ENCODE measurements at places on chromosomes 16 and 17.

DNA sequence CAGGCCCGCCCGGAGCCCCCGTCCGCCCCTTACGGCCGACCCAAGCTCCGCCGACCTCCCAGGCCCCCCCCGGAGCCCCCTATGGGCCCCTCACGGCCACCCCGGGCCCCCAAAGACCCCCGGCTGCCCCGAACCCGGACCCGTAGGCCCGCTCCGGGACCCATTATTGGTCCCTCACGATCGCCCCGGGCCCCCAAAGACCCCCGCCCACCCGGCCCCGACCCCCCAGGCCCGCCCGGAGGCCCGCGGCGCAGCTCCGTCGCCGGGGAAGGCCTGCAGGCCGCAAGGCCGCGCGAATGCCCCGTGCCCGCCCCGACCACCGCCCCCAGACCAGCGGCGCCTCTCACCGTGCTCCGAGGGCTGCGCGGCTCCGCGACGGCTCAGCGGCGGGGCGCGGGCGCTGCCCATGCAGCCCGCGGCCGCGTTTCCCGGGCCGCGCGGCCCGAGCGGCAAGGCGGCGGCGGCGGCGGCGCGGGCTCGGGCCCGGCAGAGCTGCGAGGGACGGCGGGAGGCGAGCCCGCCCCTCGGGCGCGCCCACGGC lies 393 bp downstream of the ANKRD11 start:
- no peak for DNase-seq

DNA sequence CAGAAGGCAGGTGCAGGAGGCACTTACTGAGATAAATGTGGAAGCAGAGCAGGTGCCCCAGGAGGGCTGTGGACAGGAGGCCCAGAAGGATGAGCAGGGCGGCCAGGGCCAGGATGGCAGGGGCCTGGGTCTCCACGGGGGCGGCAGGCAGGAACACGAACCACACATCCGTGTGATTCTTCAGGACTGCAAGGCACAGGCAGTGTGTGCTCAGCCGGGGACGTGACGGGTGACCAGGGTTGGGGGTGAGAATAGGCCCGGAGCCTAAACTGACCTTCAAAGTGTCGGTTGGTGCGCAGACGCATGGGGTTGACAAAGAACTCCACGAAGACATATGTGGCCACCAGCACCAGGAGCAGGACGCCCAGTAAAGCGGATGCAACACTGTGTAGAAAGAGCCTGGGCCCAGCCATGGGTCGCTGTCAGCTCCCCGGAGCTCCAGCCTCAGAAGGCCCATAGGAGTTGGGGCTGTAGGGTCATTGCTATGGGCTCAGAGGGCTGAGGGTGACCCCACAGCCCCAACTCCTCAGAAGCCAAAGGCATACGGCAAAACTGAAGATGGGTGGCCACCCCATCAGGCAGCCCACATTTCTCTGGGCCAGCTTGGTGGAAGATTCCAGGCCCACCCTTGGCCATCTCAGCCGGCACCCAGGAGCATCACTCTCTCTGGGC lies 5.4 kb upstream of the TPPP3 start:
- no peak for DNase-seq

DNA sequence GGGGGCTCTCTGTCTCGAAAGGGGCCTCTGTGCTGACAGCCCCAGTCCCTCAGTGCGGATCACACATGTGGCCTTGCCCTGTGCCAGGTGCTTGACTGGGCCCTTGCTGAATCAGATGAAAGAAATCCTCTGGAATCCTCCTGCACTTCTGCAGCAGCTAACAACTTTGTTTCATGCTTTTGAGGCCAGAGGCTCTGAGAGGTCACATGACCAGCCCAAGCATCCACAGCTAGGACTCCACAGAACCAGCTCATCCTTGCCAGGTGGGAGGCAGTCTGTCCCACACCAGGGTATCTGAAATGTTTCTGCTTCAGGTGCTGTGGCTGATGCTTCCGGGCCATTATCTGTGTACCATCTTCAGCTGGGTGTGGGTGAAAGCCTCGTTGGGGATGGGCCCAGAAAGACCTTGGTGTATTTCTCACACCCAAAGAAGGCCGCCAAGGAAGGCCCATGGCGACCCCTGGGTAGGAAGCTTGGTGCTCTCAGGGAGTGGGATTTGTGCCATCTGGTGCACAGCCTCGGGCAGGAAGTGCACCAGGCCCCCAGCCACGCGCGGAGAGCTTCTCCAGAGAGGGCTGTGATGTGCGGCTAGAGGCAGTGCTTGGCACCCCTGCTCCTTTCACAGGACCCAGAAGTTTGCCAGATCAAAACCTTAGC lies 143.8 kb downstream of the CLEC16A start:
- DNase-seq: no peak

- DNase-seq: peak; percentile 78
Observed at GRCh38 chr17:74957935-74958740, 14.4 kb downstream of the HID1 start.

- DNase-seq: no peak
Observed at GRCh38 chr17:10879190-10879836, 41.4 kb upstream of the PIRT start.

- DNase-seq: no peak
Observed at GRCh38 chr17:4009186-4009785, 45.0 kb upstream of the ATP2A3 start.

DNA sequence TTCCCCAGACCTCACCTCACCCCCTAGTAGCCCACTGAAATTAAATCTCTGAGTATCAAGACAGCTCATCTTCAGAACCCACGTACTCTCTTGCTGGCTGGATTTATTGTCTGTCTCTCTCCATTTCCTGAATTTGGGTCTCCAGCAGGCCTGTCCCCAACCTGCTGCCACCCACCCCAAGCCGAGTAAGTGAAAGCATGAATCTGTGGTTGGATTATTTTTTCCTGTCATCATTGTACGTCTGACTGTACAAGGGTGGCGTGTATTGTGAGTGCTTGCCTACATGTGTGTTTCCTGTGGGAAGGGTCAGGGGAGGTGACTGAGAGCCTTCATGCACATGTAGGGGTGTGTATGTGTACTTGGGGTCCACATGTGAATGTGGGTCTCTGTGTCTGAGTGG lies 5.4 kb downstream of the TNP2 start:
- no peak for DNase-seq

DNA sequence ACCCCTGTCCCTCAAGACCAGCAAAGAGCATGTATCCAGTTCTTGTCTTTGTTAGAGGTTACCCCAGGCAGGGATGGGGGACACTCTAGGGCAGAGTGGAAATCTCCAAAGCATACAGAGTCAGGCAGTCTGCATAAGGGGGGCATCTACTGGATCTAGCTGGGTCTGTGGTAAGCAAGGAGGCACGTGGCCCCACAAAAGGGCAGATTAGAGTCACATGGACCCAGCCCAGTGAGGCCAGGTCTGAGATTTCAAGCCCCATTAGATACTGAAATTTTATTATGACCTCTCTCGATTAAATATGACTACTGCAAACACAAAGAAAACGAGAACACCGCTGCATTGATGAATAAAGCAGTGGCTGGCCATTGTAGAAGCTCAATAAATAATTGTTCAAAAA lies 1.6 kb upstream of the GPR139 start:
- DNase-seq: no peak

GRCh38 chr17:2213291-2213960 lies 90.2 kb downstream of the SMG6 start:
- DNase-seq: no peak

- DNase-seq: no peak
Observed at GRCh38 chr17:81251094-81251708, 12.1 kb downstream of the NDUFAF8 start.

GRCh38 chr16:832652-833336 lies 32.3 kb upstream of the GNG13 start:
- no peak for DNase-seq

- no peak for DNase-seq
Observed at GRCh38 chr17:42543190-42544079, 7.4 kb downstream of the NAGLU start.

- DNase-seq: no peak
Observed at GRCh38 chr17:43530288-43531081, 15.7 kb downstream of the ETV4 start.

- no peak for DNase-seq
Observed at GRCh38 chr16:69194488-69194887, 7.5 kb downstream of the SNTB2 start.

DNA sequence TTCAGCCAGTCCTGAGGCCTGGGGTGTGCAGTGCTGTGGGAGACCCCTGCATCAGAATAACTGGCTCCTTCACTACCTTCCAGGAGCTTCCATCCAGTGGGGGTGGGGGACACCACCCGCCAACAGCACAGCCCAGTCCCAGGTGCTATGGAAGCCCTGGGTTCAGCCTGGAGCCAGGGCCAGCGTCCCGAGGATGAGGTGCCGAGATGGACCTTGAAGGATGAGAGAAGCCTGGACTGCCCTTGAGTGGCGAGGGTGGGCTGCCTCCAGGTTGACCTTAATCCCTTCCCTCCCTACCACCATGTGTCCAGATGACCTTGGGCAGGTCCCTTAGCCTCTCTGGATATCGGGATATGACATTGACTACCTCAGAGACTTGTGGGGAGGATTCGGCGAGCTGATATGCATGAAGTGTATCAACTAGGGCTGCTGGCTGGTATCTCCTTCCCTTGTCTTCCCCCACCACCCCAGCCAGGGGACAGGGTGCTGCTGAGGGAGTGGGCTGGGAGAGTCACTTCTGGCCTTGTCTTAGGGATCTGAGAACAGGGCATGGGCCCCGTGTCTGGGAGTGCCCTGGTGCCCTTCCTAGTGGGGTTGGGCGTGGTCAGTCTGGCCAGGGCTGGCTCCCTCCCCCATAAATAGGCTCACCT lies 14.2 kb upstream of the LASP1NB start:
- DNase-seq: no peak

- DNase-seq: no peak
Observed at GRCh38 chr17:50105811-50106210, 10.7 kb downstream of the PDK2 start.

- no peak for DNase-seq
Observed at GRCh38 chr16:67519242-67519641, 9.4 kb upstream of the RIPOR1 start.

GRCh38 chr17:63445571-63445953 lies 544 bp downstream of the CYB561 start:
- peak; percentile 37 for DNase-seq

GRCh38 chr17:62870030-62870541 lies 62.0 kb upstream of the MARCHF10 start:
- no peak for DNase-seq

GRCh38 chr17:9241371-9241712 lies 220.0 kb downstream of the NTN1 start:
- DNase-seq: no peak

- no peak for DNase-seq
Observed at GRCh38 chr16:67301080-67301782, 21.9 kb downstream of the PLEKHG4 start.

DNA sequence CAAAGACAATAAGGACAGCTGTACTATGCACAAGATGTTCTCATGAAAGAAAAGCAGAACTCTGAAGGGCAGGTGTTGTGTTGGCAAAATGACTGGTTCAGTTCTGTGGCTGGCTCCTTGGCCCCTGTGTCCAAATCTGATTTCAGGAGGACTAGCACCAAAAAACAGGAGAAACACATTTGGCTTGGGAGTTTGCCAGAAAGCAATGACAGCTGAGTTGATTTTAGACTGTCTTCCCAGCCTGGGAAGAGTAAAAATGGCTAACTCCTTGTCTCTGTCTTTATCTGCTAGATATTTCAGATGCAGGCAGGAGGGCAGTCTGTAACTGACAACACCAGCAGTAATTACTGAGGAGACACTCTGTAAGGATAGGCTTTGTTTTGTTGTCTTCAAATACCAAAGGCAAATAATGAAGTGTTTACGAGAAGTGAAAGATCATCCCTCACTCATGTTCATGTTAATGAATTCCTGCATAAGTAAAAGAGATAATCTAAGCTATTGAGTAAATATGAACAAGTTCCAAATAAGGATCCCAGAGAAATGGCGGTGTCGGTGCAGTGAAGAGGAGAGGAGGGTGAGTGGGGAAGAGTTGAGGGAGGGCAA lies 989.0 kb downstream of the CDH11 start:
- no peak for DNase-seq

GRCh38 chr16:84055366-84055765 lies 12.8 kb upstream of the SLC38A8 start:
- no peak for DNase-seq

GRCh38 chr17:63838631-63839171 lies 3.8 kb downstream of the SMARCD2 start:
- no peak for DNase-seq

DNA sequence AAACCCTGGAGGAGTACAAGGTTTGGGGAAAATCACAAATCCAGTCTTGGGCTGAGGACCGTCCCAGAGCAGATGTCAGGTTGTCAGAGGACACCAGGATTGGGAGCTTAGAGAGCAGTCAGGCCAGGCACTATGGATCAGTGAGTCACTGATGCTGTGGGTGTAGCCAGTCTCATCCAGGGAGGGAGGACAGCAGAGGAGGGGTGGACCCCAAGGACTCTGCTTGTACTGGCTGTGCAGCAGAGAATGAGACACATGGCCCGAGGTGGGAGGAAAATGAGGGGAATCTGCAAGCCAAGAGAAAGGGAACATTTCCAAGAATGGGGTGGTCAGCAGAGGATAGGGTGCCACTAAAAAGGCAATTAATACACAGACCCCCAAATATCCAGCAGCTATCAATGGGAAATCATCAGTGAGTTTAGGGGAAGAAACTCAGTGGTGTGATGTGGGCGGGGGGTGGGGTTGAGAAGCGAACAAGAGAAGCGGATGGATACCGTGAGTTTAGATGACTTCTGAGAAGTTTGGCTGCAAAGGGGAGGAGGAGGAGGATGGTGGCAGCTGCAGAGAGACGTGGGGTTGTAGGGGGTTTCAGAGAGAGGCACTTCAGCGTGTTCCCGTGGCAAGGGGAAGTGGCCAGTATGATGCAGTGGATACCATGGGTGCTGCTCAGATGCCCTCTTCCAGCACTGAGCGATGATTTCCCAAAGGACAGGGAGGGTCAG lies 43.9 kb downstream of the ARHGAP27 start:
- DNase-seq: no peak

DNA sequence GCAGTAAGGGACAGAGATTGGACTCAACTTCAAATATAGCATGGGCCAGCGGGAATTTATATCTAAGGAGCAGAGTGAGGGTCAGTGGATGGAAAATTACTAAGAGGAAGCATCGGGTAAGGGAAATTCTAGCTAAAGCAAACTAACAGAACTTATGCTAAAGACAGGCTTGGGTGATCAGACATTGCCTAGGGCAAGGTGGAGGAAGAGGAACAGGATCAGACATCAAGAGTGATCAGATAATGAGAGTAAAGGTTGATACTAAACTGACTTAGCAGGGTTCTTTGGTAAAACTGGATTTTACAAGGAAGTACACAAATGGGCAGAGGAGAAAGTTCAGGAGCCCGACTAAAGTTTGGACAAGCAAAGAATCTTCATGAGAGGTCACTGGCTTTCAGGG lies 86.3 kb upstream of the TOM1L1 start:
- DNase-seq: no peak

- DNase-seq: no peak
Observed at GRCh38 chr16:303760-304505, 21.0 kb downstream of the PDIA2 start.

GRCh38 chr17:51389875-51390274 lies 129.5 kb downstream of the UTP18 start:
- no peak for DNase-seq
